NCI-H1930 (cell line): ENCODE measurements at places on chromosomes 7 and 10.

DNA sequence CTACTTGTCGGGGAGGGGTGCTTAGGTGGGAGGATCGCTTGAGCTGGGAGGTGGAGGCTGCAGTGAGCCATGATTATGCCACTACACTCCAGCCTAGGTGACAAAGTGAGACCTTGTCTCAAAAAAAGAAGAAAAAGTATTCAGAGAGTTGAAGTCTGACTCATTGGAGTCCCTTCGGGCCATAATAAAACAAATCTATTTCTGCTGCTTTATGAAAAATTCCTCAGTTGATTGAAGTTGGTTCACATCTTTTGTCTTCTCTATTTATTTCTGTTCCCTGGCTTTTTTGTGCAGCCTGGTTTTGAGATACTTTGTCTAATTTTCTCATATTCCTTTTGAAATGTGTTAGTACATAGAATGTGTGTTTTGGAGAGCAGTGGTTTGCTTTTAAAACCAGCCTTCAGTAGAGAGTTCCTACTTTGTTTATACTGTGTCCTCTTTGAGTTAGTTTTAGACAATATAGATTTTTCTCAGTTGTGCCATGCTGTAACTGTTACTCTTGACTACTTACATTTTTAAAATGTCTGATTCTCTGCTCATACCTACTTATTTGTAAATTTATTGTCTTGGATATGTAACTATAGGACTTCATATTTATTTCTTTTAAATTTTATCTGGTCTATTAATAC, 36.7 kb downstream of the LUC7L2 start:
- no peak for DNase-seq

- DNase-seq: no peak
These were observed 601.4 kb upstream of the MGMT start for GRCh38 chr10:128865436-128866195.

- no peak for DNase-seq
These were observed 68.9 kb downstream of the CDK6 start for GRCh38 chr7:92767437-92767836.

DNA sequence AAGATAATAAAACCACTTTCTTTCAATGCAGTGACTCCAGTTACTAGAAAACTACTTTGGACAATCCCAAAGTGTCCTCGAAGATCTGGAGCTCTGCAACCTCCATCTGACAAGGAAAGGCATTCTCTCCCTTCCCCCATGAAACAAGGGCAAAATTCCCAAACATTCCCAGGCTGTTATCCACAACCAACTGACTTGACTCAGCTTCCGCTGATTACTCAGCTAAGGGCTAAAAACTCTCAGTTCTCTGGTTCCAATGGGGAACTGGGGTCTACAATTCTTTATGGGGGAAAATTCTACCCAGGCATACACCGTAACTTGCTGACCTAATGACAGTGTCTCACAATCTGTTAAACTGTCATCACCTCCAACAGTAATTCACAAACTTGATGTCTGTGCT, 48.4 kb downstream of the SFMBT2 start:
- no peak for DNase-seq
